Glutamatergic neuron (in vitro differentiated cells): ENCODE measurements at places on chromosomes 2 and 18.
A peak's percentile ranks its signal among the peaks of the same experiment; 100 is the strongest.

GRCh38 chr18:68314403-68314802, 400.5 kb downstream of the TMX3 start:
- H3K4me3 ChIP-seq: no peak overlapping the region
- H3K27ac ChIP-seq: no peak overlapping the region
- no peaks in the 10 kb centered on the region for H3K4me1 ChIP-seq
- H3K27me3 ChIP-seq: no peaks in the 10 kb centered on the region
- DNase-seq: no peak

DNA sequence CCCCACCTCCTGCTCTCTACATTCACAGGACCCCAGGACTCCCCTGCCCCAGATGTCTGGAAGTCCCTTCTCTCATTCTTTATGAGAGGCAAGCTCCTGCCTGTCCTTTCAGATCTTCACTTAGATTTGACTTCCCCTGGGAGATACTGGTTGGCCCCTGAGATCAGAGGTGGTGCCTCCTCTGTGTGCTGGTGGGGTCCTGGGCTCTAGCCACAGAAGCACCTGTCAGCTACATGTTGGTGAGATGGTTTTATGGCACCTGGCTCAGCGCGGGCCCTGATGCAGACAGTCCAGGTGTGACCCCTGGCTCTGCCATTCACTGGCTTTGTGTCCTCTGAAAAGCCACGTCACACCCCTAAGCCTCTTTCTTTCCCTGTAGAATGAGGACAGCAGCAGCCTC, 369.6 kb upstream of the ID2 start:
- H3K4me1 ChIP-seq: peaks cover 7% of the 10 kb centered on the region
- no peak overlapping the region for H3K4me3 ChIP-seq
- no peaks in the 10 kb centered on the region for H3K27me3 ChIP-seq
- no peak for DNase-seq
- H3K27ac ChIP-seq: no peak overlapping the region

DNA sequence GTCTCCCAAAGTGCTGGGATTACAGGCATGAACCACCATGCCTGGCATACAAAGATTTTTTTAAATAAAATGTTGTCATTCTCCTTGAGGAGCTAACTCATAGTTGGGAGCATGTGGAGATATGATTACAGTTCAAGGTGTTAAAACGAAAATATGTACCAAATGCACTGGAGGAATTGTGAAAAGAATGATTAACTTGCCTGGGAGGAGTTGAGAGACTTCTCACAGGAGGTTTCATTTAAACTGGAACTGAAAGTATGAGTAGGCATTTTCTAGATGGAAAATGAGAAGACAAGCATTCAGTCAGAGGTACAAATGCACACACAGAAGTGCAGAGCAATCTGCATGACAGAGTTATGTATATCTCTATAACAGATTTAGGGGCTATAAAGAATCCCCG, 126.6 kb upstream of the PDE1A start:
- no peaks in the 10 kb centered on the region for H3K27me3 ChIP-seq
- no peak for DNase-seq
- no peaks in the 10 kb centered on the region for H3K36me3 ChIP-seq

GRCh38 chr2:172293952-172294351, 133.4 kb upstream of the ITGA6 start:
- H3K4me3 ChIP-seq: no peak overlapping the region
- H3K4me1 ChIP-seq: peaks cover 12% of the 10 kb centered on the region
- H3K27me3 ChIP-seq: peaks cover 5% of the 10 kb centered on the region
- no peak overlapping the region for H3K27ac ChIP-seq
- H3K36me3 ChIP-seq: no peaks in the 10 kb centered on the region

GRCh38 chr18:55432307-55433040, 155.5 kb downstream of the TCF4 start:
- no peaks in the 10 kb centered on the region for H3K36me3 ChIP-seq
- peaks cover 50% of the 10 kb centered on the region for H3K4me1 ChIP-seq
- H3K4me3 ChIP-seq: peak overlapping the region; percentile 22
- peak overlapping the region; percentile 60 for H3K27ac ChIP-seq
